ENCODE measurements at places on chromosomes 11 and 22. TPM values are rescaled to one million over a fixed set of nuclear protein-coding genes. Genes with fewer than 3 reads are reported as not detected.

DNA sequence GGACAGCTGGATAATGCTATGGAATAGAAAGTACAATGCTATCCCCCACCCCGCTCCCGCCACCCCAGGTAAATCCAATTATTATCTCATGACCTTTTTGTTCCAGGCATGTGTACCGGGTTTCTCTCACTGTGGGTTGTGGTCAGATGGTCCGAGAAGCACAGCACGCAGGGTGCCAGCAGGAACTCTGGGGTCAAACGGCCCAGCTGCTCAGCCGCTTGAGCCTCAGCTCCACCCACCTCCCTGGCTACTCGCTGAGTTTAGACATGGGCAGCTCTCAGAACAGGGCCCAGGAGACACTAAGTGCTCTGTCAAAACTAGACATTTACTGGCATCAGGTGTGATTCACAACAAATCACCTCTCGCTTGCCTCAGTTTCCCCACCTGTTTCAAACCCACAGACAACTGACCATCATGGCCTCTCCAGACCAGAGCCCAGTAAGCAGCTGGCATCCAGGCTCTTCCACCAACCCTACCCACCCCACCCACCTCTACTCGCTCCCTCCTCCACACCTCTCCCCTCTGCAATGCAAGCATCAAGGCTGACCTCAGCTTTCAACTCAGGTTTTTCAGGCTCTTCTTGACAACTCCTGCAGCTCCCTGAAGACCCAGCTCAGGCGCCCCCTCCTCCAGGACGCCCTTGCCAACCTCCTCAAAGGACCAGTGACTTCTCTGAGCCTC, 13.0 kb upstream of the MFNG start:
- DNase-seq = no peak

DNA sequence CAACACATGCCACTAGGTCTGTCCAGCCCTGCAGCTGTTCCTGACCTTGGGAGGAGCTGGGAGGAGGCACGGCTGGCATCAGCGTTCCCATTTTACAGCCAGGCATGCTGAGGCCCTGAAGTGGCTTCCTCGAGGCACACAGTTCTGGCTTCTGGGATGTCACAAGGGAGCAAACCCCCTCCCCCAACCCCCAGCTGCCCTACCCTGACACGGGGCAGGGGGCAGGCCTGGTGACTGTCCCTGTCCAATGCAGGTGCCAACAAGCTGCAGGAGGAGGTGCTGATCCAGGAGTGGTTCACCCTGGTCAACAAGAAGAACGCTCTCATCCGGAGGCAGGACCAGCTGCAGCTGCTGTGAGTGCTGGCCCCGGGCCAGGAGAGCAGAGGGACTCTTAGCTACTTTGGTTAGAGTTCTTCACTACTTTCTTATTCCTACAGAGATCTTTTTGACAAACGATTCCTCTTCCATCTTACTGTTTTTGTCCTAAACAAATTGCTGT, 5.3 kb downstream of the KCNK7 start:
- DNase-seq = peak; percentile 7

GRCh38 chr22:20058989-20059770, 20.9 kb upstream of the DGCR8 start:
- DNase-seq = no peak

GRCh38 chr11:34493468-34493867, 20.1 kb downstream of the ELF5 start:
- no peak for DNase-seq

DNA sequence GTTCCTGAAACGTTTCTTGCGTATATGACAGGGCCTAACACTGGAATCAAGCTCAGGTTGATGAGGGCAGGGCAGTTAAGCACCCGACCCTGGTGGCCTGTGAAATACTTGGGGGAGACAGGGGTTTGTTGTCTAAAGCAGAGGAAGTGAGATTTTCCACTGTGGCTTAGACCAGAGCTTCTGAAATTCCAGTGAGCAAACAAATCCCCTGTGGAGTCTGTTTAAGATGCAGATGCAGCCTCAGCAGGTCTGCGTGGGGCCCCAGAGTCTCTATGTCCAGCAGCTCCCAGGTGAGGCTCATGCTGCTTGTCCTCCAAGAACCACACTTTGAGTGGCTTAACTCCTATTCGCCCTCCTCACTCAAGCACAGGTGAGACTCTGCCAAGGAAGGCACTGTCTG, 39.1 kb upstream of the PRAME start:
- DNase-seq = no peak

The SLC25A45 gene
- 0.23 TPM for total RNA-seq

DNA sequence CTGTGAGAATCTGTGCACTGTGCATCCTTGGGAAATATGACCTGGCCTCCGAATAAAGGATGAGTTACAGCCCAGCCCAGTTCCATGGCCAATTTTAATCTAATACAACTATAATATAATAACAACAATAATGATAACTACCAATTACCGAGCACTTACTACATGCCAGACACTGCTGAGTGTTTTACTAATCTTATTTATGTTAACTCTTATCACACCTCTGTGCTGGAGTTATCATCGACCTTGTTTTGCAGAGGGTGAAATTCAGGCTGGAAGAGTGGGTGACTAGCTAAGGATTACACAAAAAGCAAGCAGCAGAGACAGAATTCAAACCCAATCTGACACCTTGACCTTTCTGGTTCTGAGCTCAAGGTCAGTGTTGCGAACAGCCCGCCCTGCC, 83.9 kb downstream of the GALNT18 start:
- no peak for DNase-seq

- DNase-seq = peak; percentile 17
These were observed 125.7 kb upstream of the C11orf58 start for GRCh38 chr11:16612566-16613261.

DNA sequence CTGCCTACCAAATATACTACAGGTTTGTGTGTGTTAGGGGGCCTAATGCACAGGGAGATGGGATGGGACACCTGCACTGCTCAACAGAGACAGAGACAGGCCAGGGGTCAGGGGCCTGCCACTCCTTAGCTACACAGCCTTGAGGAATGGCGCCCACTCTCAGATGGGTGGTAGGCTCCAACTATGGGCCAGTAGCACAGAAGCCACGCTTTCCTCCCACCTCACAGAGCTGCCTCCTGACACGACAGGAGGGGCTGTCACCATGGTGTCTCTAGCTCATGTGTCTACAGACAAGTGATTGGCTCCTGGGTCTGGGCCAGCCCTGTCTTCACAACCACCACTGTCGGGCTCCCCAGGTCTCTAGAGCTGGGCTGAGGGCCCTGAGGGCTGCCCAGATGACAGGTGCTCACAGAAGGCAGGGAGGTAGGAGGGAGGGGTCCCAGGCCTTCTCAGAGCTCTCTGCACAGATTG, 81.8 kb downstream of the DGCR2 start:
- no peak for DNase-seq

The UBQLN3 gene
- total RNA-seq = not detected

- no peak for DNase-seq
These were observed 29.0 kb downstream of the WNT11 start for GRCh38 chr11:76177250-76177686.

The APOL3 gene
- total RNA-seq = 9.6 TPM

GRCh38 chr11:113106507-113106906, 145.3 kb downstream of the NCAM1 start:
- DNase-seq = peak; percentile 85

GRCh38 chr11:12243486-12243885, 133.1 kb downstream of the MICAL2 start:
- no peak for DNase-seq

GRCh38 chr11:23687991-23688390, 808.9 kb upstream of the LUZP2 start:
- no peak for DNase-seq

The MIOX gene
- not detected for total RNA-seq

The HEPN1 gene
- not detected for total RNA-seq

The LDLRAD3 gene
- total RNA-seq = 6.1 TPM

DNA sequence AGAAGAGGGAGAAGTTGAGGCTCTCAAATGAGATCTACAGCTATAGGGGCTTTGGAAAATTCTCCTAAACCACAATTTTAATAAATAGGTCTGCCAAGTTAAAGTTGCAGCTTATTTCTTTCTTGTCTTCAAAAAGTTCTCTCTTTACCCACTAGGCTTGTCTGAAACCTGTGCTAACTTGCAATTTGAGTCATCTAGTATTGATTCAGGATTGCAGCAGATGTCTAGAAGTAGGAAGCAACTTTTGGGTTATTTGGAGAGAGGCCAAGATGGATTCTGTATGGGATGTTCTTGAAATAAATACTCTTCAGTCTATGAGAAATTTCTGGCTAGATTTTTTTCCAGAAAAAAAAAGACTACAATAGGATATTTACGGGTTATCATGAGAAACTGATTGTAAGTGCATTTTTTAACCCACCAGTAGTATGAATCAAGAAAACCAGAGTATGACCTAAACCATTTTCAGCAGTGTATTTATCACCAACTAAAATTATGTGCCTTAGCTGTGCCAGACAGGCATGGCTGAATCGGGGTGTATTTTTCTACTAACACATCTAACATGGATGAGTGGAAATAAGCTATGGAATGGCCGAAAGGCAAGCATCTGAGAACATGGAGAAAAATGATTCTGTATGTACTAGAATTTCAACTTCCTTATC, 4.9 kb upstream of the RAB38 start:
- no peak for DNase-seq

DNA sequence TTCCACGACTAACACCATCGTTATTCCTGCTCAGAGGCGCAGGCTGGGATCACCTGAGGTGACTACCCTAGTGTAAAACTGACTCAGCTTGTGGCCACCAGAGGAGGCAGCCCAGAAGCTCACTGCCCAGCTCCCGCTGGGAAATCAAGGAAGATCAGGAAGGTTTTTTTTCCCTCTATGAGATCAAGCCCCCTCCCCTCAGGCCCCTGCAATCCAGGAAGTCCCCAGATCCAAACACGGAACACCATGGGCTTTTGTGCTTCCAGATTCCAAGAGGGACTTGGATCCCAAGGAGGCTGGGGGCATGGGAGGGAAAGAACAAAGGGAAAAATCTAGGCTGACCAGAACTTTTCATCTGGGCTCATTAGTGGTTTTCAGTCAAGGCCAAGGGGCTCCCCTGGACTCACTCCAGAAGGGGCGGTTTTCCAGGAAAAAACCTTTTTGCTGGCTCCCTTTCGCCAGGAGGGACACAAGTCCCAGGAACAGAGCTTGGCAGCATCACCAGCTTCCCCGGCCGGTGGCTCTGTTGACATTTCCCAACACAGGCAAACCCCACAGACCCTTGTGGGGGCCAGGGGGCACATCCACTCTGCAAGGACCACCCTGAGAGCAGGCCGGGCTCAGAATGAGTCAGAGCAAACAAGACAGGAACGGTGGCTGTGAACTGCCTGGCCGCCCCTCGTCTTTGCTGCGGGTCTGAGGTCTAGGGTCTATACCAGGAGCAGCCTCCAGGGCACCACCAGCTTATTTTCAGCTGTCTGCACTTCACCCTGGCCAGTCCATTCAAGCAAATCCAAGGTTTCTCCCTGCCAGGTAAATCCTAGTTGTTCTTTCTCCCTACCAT, 36.8 kb downstream of the MYH9 start:
- peak; percentile 83 for DNase-seq

The KIF18A gene
- 27.5 TPM for total RNA-seq

GRCh38 chr22:43833286-43834240, 21.5 kb upstream of the EFCAB6 start:
- DNase-seq = no peak

The PLAAT2 gene
- 4.1 TPM for total RNA-seq
